ENCODE measurements at places on chromosomes 5 and 9. TPM values are rescaled to one million over a fixed set of nuclear protein-coding genes. Genes with fewer than 3 reads are reported as not detected.

- peak; percentile 63 for DNase-seq
Measured at GRCh38 chr9:7089406-7090193, 331.8 kb downstream of the KDM4C start.

DNA sequence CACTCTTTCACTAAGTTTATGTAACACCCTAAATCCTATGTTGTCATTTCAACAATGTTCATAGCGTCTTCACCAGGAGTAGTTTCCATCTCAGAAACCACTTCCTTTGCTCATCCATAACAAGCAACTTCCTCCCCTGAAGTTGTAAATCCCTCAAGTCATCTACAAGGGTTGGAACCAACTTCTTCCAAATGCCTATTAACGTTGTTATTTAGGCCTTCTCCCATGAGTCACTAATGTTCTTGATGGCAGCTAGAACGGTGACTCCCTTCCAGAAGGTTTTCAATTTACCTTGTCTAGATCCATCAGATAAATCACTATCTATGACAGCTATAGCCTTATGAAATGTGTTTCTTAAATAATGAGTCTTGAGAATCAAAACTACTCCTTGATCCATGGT, 73.3 kb upstream of the TARS1 start:
- DNase-seq: no peak

- no peak for DNase-seq
Measured at GRCh38 chr9:13823026-13823425, 490.9 kb downstream of the NFIB start.

The SPATA31E1 gene
- not detected for polyA plus RNA-seq

The MCIDAS gene
- polyA plus RNA-seq: not detected

The SLC34A1 gene
- not detected for polyA plus RNA-seq

Measured in muscle of back (tissue), 13 donors.